Hepatic stellate cell (primary cell): ENCODE measurements at places on chromosomes 2 and 18.

- no peak for DNase-seq
Measured at GRCh38 chr2:168607992-168608391, 151.9 kb downstream of the CERS6 start.

DNA sequence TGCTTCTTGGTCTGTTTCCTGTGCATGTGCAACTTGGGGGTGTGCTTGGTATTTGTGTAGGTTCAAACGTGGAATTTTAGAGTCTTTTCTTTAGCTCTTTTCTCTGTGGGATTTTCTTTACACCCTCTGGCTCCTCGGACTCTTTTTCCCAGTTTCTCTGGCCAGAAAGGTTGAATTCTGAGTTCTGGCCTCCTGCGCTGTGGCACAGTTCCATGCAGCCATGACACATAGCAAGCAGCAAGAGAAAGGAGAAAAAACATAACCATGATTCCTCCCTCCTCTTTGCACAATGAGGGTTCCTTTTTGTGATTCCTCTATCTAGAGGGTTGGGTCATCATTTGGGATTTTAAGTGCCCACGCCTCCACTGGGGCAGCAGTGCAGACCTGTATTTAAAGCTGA is 33.8 kb downstream of the TMEM182 start:
- no peak for DNase-seq

- DNase-seq, result no peak
Measured at GRCh38 chr18:21513292-21513691, 87.2 kb downstream of the ESCO1 start.

- no peak for DNase-seq
Measured at GRCh38 chr2:239245107-239245506, 155.7 kb downstream of the HDAC4 start.

GRCh38 chr2:33111002-33111446 is 164.3 kb downstream of the LTBP1 start:
- DNase-seq, result no peak

- no peak for DNase-seq
Measured at GRCh38 chr2:224982226-224982625, 60.0 kb downstream of the DOCK10 start.

- no peak for DNase-seq
Measured at GRCh38 chr18:22683786-22684185, 249.3 kb upstream of the RBBP8 start.
